ENCODE measurements at places on chromosomes 1 and 21.

DNA sequence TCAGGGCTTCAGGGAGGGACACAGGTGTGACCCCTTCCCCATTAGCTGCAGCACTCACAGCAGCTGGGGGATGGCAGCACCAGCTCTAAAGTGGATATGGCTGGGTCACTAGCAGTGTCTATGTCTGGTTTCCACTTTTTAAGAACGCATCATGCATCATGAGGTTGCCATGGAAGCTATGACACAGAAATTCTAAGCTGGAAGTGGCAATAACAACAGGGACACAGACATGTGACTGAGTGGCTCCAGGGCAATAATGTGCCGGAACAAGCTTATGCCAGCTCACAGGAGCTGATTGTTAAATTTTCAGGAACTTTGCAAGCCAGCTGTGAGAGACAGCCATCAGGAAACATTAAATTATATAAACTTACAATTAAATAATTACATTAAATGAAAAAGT is 51.2 kb upstream of the NFASC start:
- DNase-seq, result no peak

DNA sequence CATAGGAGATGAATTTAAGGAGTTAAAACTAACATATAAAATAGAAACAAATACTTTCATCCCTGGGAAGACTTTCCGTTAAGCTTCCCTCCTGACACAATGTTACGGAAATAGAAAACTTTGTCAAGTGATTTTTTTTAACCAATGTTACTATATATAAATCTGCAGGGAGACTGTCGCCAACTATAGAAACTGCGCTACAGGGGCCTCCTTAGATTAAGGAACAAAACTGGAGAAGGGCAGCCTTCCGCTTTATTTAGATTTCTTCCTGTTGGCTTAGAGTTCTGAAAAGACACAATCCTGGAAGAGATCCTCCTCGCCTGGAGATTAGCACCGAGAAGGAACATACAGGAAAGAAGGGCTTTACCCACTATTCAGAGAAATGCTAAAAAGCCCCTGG is 1.5 kb downstream of the MGST3 start:
- no peak for DNase-seq

DNA sequence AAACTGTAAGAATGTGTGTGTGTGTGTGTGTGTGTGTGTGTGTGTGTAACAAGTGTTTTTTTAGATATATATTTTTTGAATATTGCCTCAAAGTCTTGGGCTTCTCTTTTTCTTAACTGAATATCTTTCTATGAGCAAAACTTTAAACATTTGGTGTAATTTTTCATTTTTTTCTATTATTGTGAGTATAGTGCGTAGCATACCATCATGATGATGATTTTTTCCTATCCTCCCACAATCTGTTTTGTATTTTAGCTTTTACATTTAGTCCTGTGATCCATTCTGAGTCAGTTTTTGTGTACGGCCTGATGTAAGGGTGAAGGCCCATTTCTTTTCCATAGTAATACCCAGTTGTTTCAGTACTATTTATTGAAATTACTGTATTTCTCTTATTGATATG is 680.6 kb downstream of the TTLL7 start:
- DNase-seq, result no peak

GRCh38 chr1:157091668-157092273 is 7.8 kb downstream of the ETV3L start:
- DNase-seq, result no peak

GRCh38 chr1:231610388-231610787 is 16.2 kb upstream of the DISC1 start:
- DNase-seq, result no peak

- DNase-seq, result no peak
Measured at GRCh38 chr1:72636631-72637030, 354.3 kb upstream of the NEGR1 start.

DNA sequence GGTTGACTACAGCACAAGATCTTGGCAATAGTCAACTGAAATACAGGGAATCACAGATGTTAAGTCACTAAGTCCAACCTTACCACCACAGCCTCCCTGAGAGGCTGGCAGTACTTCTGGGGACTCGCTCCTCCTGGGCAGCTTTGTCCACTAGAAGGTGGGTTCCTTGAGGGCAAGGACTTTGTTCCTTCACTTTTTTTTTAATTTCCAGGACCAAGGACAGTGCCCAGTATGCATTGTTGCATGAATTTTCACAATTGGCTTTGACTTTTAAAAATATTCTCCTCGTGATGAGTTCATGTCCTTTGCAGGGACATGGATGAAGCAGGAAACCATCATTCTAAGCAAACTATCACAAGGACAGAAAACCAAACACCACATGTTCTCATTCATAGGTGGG is 96.7 kb upstream of the IGSF21 start:
- no peak for DNase-seq

- no peak for DNase-seq
Measured at GRCh38 chr1:229128066-229128608, 142.8 kb upstream of the RAB4A start.

DNA sequence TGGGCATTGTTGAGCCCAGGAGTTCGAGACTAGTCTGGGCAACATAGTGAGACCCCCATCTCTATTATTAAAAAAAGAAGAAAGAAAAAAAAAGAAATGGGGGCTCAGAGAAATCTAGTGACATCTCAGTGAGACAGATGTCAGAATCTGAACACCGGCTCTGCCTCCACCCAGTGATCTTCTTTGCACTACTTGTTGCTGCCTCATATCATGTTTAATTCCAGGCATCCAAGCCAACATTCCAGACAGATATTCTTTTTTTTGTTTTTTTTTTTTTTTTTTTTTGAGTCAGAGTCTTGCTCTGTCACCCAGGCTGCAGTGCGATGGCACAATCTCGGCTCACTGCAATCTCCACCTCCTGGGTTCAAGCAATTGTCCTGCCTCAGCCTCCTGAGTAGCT is 5.0 kb upstream of the ARL8A start:
- DNase-seq, result no peak

DNA sequence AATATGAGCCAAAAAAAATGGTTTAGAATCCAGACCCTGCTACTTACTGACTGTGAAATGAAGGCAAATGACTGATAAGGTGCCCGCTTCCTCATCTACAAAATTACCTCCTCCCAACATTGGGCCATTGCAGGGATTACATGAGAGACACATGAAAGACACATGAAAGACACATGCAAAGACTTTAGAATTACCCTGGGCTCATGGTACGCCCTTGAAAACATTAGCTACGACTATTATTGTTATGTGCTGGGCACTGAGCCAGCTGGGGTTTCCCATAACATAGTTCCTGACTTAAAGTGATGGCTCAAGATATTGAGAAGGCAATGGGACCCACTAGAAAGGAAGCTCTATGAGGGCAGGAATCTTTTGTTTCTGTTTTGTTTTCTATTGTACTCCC is 43.7 kb upstream of the KANK4 start:
- no peak for DNase-seq

GRCh38 chr1:45607404-45608074 is 16.3 kb downstream of the CCDC17 start:
- DNase-seq, result no peak

DNA sequence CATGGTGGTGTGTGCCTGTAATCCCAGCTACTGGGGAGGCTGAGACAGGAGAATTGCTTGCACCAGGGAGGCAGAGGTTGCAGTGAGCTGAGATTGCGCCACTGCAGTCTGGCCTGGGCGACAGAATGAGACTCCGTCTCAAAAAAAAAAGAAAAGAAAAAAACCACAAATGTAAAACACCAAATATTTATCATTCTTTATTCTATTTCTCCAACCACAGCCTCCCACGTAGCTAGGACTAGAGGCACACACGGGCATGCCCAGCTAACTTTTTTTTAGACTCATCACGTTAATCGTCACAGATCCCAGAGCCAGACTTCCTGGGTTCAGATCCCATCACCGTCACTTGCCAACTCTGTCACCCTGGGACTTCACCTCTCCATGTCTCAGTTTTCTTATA is 13.5 kb downstream of the DNAJC16 start:
- no peak for DNase-seq

DNA sequence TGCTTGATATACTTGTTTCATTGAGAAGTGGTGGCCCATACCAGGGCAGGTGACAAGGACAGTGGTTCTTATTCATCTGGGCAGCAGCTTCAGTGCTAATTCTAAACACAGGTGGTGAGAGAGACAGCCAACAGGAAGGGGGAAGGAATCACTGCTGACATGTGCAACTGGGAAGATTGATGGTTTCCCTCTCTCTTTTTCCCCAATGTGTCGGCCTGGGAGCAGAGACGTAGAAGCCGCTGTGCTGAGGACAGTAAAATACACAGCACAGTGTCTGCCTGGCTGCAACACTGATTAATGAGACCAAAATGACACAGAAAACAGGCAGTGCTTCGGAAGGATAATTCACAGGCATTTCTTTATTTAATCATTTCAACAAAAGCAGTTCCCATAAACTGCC is 48.8 kb downstream of the WARS2 start:
- DNase-seq, result no peak

- DNase-seq, result no peak
Measured at GRCh38 chr1:184954232-184954995, 19.9 kb downstream of the NIBAN1 start.

- DNase-seq, result no peak
Measured at GRCh38 chr21:43854773-43855633, 10.0 kb upstream of the AGPAT3 start.

DNA sequence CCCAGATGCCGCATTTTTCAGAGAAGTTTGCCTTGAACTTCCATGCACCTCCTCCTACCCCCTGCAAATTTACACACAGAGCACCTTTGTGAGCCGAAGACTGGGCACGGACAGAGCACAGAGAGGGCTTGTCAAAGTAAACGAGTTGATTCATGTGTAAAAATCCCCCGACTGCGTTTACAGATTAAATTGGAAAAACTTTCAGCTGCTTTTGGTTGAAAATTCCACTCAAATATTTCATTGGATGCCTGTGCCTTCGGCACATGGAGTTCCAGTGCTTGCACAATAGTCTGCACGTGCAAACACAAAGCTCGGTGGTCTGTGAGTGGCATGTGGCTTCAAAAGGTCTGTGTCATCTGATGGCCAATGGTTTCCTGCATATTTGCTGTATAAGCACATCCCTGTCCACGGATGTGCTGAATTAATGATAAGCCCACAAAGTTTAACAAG is 177.5 kb downstream of the SETD4 start:
- DNase-seq, result no peak

- no peak for DNase-seq
Measured at GRCh38 chr1:34149501-34149900, 15.5 kb downstream of the CSMD2 start.

GRCh38 chr1:201138311-201138840 is 11.4 kb upstream of the ASCL5 start:
- no peak for DNase-seq

- no peak for DNase-seq
Measured at GRCh38 chr21:24824209-24824608, 783.1 kb downstream of the MRPL39 start.

DNA sequence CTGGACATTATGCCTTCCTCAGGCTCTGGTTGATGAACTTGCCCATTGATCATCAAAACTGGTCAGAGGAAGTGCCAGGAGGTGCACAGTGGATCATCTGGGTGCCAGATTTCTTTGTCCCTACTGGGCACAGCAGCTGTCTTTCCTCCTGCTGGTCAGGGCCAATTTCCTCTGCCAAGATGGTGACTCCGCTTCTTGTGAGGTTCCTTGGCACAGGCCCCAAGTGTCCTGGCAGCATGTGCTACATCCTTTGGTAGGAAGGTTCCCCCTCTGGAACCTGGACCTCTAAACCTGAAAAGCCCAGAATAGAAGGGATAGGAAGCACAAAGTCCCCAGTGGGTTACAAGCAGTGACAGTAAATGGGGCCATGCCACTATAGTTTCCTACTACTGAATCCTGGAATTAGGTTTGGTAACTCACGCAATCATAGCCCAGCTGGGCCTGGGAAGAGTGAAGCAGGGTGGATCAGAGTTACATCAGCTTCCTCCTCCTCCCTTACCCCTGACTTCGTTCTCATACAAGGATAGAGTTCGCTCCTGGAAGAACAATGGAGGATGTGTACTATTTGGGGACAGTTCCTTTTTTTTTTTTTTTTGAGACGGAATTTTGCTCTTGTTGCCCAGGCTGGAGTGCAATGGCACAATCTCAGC is 147.1 kb downstream of the CNIH3 start:
- DNase-seq, result no peak

DNA sequence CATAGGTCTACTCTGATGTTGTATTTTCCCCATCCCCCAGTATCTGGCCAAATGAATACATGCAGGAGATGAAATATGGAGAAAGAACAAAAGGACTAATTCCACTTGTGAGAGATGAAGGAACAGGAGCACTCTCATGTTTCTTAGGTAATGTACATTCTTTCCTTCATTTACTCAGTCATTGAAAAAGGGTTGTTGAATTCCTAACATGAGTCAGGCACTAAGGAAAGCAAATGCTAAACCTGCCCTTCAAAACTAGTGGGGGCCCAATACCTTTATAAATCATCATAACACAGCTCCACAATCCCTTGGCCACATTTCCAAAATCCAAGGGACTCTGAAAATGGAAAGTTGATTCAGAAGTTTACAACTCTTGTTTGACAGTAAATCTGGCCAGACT is 94.3 kb downstream of the DIRAS3 start:
- no peak for DNase-seq

DNA sequence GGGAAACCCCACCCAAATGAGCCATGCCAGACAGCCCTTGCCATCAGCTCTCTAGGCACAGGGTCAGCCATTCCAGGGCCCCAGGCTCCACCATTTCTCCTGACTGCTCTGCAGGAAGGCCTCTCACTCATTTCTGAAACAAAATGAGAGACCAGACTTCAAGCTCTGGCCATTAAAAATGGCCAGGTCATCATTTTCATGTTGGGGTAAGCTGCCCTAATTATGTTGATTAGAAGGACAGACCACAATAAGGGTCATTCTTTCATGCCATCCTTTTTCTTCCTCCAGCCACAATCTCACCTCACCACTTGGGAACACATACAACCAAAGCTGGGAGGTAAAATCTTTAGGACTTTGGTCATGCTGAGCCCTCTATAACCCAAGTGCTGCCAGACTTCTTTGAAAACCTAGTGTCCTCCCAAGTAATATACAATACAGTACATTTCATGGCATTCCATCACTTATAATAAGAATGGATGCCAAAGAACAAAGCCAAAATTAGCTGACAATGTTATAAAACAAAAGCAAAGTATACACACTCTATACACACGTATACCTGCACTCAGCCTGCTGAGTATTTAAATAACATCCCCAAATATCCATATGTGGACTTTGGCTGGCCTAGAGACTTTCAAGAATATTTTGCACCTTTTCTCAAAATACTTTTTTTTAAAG is 22.4 kb upstream of the RBBP5 start:
- DNase-seq, result no peak

GRCh38 chr1:15295696-15296095 is 48.7 kb downstream of the FHAD1 start:
- DNase-seq, result no peak

GRCh38 chr1:3247521-3248121 is 178.6 kb downstream of the PRDM16 start:
- no peak for DNase-seq

- DNase-seq, result no peak
Measured at GRCh38 chr21:43801006-43801783, 11.8 kb downstream of the RRP1 start.

All from GDM1 (cell line).